ENCODE measurements at places on chromosomes 1 and 21.

- no peak for DNase-seq
Observed at GRCh38 chr1:235872270-235872669, 5.6 kb upstream of the LYST start.

- no peak for DNase-seq
Observed at GRCh38 chr1:63813829-63814277, 40.0 kb downstream of the ROR1 start.

GRCh38 chr1:67937651-67938050, 104.4 kb upstream of the GNG12 start:
- no peak for DNase-seq

DNA sequence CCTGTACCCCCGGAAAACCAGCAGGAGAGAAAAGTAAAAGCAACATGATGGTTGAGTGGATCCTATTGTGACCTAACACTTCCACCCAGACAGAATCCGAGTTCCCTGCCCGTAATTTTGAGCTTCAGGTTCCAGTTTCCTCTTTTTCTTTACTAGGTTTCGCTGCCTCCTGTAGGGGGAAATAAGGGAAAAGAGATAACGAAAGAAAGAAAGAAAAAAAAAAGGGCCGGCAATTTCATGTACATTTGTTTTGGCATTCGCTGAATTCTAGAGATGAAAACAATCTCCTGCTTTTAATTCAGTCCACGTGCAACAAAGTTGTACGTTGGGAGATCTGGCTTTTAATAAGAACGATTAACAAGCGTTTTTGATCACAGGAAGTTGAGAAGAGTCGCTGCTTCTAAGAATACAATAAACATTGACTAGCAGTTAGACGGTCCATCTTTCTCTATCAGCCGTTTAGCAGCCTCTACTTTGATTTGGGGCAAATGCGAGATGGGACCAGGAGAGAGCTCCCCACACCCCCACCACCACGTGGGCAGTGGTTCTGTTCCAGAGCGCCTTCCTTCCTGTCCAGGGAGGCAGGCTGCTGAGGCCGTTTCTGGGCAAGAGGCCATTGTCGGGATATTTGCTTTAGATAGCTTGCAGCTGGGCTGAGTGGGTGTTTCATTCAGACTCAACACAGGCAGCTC, 155.9 kb upstream of the RUNX1 start:
- no peak for DNase-seq

DNA sequence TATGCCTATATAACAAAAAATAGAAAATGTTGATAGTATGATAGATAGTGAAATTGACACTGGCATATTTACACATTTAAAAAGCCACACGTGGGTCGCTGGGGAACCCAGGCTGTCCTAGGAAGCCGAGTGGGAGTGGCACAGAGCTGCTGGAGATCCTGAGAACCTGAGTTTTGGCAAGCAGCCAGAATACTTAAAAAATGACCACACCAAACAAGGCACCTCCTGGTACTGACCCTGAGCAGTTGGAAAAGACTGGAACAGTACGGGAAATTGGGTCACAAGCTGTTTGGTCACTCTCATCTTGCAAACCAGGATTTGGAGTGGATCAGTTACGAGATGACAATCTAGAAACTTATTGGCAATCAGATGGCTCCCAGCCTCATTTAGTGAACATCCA, 111.5 kb downstream of the ZFYVE9 start:
- DNase-seq, result no peak

DNA sequence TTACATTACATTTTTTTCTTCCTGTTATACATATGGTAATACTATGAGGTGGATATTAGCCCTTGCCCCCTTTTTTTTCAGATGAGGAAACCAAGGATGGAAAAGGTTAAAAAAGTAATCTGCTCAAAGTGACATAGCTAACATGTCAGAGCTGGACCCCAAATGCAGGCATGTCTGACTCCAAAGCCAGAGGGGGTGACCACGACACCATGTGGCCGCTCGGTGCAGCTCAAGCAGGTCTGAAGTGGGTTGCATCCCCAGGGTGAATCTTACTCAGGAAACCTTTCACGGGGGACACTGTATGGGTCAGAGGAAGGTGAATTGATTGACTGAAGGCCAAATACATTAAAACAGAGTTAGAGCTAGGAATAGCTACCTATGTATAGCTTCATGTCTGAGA, 34.8 kb downstream of the CD34 start:
- no peak for DNase-seq

GRCh38 chr1:202615501-202616354, 94.5 kb downstream of the SYT2 start:
- no peak for DNase-seq

DNA sequence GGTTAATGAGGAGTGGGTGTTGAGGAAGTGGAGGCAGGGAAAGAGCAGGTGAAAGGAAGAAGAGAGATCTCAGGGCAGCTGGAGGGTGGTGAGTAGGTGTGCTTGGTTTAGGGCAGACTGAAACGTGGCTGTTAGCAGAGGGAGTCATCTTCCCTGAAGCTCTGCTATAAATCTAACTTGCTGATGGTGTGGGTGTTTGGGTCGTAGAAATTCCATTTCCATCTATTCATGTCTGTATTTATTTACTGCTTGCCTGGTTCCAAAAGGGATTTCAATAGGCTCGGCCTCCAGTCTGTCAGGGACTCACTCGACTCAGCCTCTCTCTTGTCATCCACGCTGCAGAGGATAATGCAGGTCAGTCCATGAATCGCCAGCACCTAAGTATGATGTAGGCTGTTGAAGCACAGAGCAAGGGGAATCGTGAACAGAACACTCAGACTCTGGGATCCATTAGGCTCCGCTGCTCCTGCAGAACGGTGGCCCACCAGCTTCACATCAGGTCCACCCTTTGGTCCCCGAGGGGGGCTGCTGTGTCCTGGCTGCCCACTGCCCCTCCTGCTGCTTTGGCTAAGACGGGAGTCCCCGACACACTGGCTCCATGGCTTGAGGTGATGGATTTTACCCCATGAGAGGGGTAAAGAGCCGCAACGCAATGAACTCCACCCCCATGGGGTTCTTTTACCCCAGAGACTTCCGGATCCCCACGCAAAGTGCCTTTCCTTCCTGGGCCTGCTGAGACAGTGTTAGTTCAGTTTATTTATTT, 156.2 kb downstream of the RHOU start:
- DNase-seq, result no peak

GRCh38 chr1:21941370-21941769, 4.3 kb upstream of the HSPG2 start:
- DNase-seq, result no peak

GRCh38 chr1:220425852-220426251, 102.1 kb upstream of the MARK1 start:
- no peak for DNase-seq

DNA sequence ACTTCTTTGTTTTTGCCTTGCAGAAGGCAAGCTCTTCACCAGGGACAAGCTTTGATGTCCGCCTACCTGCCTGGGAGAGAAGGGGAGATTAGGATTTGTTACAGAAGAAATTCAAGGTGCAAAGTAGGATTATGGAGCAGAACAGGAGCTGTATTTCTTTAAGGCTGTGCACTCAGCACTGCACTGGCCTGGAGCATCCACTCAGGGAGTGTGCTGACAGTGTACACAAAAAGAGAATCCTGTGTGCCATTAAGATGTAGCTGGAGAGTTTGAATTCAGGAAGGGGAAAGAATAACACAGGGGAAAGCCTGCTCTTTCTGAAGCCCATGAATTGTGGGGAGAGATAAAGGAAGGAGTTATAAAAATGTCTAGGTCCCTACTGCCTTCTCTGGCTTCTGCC, 137.7 kb upstream of the ETS2 start:
- no peak for DNase-seq

Measured in CD4-positive, alpha-beta T cell treated with Interleukin-6 at 100 ng/mL for 8 hours (primary cell).